ENCODE measurements at places on chromosomes 2 and 18.

DNA sequence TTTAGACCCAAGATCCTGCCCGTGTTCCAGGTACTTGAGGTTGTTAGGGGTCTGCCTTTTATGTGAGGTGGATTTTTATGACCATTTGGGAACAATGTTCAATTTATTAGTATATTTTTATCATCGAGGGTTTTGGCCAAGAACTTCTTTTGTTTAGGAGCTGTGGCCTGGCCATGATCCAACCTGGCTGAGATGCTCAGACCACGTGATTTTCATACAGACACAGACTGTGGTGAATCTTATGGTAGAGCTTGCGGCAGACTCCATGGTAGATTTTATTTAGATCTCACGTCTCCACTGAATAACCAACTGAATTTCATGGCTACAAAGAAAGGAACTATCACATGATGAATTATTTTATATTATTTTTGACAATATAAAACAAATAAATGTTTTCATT lies 405.5 kb upstream of the VWC2L start:
- no peak for DNase-seq

- DNase-seq: no peak
Measured at GRCh38 chr18:70151614-70152013, 53.9 kb downstream of the RTTN start.

DNA sequence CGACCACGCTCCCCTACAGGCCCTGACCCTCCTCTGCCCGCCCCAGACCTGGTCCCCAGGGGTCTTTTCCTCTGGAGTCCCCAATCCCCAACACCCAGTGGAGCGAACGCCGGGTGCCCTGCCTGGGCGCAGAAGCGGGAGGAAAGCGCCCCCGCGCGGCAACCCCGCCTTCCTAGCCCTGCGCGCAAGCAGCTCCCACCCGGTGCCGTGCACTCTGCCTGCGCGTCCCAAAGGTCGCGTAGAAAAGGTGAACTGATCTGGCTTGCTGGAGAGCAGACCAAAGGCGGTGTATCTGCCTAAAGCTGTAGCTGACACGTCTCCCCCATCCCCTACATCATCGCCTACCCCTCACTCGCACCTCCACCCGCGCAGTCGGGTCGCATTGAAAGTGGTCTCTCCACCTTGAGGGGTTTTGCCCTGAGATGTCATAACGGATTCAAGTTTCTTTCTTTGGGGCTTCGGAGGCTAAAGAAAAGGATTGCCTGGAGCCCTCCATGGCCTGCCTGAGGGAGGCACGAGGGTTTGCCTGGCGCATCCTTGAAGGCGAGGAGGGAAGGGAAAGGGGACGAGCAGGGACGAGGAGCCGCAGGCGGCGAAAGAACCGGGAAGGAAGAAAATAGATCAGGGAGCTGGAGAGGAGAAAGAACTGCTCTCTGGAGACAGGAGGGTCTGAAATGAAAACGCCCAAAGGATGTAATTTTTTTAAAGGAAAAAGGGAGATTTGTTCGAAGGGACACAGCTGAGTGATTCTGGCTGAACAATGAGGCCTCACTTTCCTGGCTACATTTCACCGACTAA lies 5.8 kb downstream of the GAD1 start:
- DNase-seq: no peak

DNA sequence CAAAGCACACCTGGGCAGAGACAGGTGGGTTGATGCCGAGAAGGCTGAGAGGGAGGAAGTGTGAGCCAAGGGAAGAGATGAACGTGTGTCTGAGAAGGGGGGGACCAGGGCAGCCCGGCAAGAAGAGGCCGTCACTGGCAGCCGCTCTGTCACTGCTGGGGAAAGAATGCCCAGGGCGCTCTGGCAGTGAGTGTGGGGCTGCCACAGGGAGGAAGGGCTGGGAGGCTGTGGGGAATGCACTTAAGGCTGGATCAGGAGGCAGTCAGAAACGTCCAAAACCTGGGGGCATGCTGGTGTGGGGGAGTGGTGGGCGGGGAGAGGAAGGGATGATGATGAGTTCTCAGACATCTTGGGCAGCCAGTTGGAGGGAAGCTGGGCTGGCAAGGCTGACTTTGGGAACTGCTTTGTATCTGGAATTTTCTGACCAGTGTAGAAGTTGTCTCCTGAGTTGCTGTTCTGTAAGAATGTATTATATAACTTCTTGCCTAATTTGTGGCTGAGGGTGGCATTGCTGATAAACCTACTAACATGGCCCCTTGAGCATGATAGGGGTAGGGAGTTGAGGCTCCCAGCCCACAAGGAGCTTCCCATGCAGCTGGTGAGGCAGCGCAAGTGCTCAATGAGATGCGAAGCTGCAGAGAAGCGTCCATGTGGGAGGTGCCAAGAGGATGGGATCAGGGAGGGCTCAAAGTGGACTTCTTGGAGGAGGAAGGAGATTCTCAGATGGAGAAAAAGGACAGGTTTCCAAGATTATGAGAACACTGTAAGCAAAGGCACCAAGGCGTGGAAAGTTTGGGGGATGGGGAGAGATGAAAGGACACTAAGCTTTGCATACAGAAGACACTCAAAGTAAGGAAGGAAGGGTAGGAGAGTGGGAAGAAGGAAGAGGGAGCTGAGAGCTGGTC lies 185.1 kb upstream of the HAAO start:
- no peak for DNase-seq

DNA sequence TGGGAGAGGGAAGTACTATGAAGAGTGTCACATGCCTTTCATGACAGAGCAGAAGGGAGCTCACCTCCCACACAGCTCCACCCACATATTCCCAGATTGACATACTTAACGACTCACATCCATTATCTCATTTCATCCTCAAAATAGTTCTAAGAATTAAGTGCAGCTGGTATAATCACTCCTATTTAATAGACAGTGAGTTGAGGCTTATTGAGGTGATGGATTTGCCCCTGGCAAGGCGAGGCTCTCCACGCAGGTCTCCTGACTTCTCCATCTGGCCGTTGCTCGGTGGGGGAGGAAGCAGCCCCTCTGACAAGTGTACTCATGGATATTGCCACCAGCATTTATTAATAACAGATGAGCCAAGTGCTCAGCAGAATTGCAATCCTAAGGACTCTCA lies 81.4 kb downstream of the TGOLN2 start:
- DNase-seq: no peak

GRCh38 chr2:203849010-203849409 lies 18.6 kb upstream of the CTLA4 start:
- no peak for DNase-seq

DNA sequence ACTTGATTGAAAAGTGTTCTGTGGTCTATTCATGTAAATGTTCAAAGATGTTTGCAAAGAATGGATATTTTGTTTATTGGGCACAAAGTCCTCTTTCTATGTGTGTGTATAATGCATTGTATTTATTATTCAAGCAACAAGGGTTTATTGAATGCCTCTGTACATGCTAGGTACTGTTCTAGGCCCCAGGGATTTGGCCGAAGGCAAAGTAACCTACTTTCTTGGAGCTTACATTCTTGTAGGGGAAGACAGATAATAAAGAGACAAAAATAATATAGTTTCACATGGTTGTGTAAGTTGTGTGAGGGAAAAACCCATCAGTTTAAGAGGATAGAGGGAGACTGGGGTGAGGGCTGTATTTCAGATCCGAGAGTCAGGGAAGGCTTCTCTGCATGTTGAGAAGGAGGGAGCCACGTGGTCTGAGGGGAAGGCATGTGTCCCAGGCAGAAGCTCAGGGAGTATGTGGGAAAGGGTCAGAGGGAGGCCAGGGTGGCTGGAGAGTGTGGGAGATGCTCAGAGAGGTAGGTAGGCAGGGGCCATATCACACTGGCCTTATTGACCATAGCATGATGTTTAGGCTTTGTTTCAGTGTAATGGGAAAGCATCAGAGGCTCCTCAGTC lies 40.4 kb upstream of the GPR155 start:
- DNase-seq: no peak

GRCh38 chr2:23241611-23242245 lies 143.3 kb upstream of the KLHL29 start:
- DNase-seq: no peak

DNA sequence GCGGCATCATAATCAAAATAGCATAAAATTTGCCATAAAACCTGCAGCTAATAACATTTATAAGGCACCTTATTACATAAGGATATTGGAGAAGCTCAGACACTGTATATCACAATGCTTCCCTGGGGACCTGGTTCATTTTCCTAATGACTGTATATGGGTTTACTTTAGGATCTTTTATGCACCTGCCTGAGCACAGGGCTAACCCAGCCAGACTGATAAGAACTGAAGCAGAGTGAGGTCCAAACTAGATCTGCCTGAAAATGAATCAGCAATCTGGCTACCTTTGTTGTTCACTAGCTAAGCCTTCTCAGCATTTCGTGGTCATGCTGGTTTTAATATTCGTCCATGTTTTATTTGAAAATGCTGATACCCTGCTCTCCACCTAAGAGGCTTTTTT lies 1922.3 kb upstream of the CELF4 start:
- DNase-seq: no peak

GRCh38 chr2:148590612-148591011 lies 53.9 kb upstream of the EPC2 start:
- DNase-seq: no peak

DNA sequence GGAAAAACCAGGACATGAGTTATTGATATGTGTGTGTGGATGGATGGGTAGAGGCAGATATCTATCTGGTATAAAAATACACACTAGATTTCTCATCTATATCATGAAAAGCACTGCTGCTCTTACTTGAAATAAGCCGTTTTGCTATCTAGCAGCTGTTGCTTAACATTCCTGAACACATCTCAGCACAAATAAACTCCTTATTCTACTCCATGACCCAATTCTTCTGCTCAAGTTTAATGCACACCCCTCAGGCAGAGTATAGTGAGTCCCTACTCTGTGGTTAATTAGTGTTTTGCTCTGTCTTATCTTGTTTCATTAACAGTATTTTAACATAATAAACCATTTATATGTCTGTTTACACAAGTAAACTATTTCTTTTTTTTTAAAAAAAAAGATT lies 134.2 kb downstream of the CBLN2 start:
- no peak for DNase-seq

GRCh38 chr2:139617747-139618146 lies 837.6 kb upstream of the NXPH2 start:
- no peak for DNase-seq

- no peak for DNase-seq
Measured at GRCh38 chr18:78672862-78673446, 306.7 kb upstream of the SALL3 start.

GRCh38 chr18:79979843-79980242 lies 8.5 kb downstream of the TXNL4A start:
- no peak for DNase-seq

DNA sequence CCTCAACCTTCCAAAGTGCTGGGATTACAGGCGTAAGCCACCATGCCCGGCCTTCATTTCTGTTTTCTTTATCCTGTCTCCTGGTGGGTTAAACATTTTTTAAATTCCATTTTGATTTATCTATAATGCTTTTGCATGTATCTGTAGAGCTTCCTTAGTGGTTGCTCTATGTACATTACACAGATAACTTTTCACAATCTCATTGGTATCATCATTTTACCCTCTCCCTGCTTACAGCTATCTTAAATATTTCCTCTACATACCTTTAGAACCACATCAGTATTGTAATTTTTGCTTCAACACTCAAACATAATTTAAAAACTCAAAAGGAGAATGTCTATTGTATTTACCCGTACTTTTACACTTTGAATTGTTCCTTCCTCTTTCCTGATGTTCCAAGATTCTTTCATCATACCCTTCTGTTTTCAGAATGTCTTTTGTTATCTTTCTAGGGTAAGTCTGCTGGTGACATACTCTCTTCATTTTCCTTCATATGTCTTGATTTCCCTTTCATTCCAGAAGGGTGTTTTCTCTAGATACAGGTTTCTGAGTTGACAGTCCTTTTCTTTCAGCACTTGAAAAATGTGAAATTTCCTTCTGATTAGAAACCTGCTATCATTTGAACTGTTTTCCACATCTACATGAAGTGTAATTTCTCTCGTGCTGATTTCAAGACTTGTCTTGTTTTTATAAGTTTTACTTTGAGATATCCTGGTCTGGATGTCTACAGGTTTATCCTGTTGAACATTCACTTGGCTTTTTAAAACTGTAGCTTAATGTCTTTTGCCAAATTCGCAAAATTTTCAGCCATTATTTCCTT lies 21.9 kb downstream of the PPP3R1 start:
- DNase-seq: no peak

DNA sequence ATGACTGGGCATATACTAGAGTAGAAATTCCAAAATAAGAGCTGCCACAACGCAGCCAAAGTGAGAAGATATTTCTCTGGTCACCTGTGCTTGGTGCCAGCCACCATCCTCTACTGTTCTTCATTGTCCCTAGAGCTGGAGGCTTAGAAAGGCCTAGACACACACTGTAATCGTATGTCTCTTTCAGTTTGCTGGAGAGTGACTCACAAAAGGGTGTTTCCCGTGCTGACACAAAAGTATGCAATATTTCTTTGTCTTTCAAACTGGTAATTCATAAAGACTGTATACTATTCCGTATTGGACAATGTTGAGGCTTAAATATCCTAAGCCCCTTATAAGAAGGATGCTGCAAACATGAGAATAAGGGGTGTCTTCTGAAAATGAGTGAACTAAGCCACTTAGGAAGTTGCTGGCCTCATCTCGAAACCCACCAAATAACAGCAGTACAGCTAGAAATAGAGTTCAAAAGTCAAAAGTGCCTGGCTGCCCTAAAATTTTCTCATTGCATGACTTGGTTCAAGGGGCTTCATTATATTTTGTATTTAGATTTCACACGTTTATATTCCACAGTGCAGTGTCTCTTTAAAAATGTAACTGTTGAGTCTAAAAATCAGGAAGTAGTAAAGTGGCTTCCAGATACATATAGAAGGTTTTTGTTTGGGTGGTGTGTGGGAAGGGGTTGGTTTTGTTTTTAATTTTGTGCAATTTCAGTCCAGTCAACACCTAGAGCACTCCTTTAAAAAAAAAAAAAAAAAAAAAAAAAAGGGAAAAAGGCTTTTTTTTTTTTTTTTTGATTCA lies 601.1 kb downstream of the ARHGAP15 start:
- no peak for DNase-seq

- DNase-seq: no peak
Measured at GRCh38 chr2:203936535-203936934, at the start of gene ICOS. ICOS (plus strand) TSS chr2:203936763; CDS start chr2:203936815, 52 bp downstream.

DNA sequence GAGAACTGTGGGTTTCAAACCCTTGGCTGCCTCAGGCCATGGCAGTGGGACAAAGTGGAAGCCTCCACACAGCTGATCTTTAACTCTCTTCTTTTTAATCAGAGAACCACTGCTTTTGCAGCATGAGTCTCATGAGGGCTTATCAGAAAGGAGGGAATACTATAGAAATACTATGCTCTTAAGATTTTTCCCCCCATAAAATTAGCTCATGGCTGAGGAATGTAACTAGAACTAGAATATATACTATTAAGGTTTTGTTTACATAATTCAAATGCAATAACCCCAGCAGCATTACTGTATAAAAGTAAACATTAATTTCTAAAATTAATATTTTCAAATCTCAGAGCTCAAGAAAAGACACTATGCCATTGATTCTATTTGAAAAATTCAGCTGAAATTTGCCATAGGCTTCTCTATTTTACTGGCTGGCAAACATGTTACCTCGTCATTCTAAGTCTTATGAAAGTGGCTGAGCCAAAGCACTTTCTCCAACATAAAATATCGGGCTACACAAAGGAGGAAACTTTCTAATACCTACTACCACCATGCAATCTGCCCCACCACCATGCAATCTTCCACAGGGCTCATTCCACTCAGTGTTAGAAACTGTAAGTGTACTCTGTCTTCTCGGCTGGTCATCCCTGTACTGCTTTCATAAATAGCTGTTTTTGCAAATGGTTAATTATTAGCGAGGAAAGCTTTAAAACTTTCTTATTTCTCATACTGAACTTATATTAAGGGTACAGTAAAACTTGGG lies 42.5 kb downstream of the WDR35 start:
- DNase-seq: no peak
